ENCODE measurements at places on chromosomes 7 and 10. TPM values are rescaled to one million over a fixed set of nuclear protein-coding genes. Genes with fewer than 3 reads are reported as not detected.

- H3K4me1 ChIP-seq: no peaks in the 10 kb centered on the region
- H3K4me3 ChIP-seq: no peak overlapping the region
- no peaks in the 10 kb centered on the region for H3K27me3 ChIP-seq
Observed at GRCh38 chr7:36440880-36441279, 51.2 kb downstream of the ANLN start.

- H3K4me3 ChIP-seq: no peak overlapping the region
- H3K4me1 ChIP-seq: no peaks in the 10 kb centered on the region
- DNase-seq: no peak
- H3K27ac ChIP-seq: no peak overlapping the region
- no peaks in the 10 kb centered on the region for H3K36me3 ChIP-seq
- H3K27me3 ChIP-seq: no peaks in the 10 kb centered on the region
Observed at GRCh38 chr10:52621635-52622079, 150.9 kb downstream of the MBL2 start.

- no peaks in the 10 kb centered on the region for H3K27me3 ChIP-seq
Observed at GRCh38 chr7:99386584-99387238, 12.2 kb downstream of the ARPC1B start.

- no peaks in the 10 kb centered on the region for H3K4me1 ChIP-seq
- DNase-seq: no peak
Observed at GRCh38 chr7:146683439-146683838, 566.8 kb downstream of the CNTNAP2 start.

DNA sequence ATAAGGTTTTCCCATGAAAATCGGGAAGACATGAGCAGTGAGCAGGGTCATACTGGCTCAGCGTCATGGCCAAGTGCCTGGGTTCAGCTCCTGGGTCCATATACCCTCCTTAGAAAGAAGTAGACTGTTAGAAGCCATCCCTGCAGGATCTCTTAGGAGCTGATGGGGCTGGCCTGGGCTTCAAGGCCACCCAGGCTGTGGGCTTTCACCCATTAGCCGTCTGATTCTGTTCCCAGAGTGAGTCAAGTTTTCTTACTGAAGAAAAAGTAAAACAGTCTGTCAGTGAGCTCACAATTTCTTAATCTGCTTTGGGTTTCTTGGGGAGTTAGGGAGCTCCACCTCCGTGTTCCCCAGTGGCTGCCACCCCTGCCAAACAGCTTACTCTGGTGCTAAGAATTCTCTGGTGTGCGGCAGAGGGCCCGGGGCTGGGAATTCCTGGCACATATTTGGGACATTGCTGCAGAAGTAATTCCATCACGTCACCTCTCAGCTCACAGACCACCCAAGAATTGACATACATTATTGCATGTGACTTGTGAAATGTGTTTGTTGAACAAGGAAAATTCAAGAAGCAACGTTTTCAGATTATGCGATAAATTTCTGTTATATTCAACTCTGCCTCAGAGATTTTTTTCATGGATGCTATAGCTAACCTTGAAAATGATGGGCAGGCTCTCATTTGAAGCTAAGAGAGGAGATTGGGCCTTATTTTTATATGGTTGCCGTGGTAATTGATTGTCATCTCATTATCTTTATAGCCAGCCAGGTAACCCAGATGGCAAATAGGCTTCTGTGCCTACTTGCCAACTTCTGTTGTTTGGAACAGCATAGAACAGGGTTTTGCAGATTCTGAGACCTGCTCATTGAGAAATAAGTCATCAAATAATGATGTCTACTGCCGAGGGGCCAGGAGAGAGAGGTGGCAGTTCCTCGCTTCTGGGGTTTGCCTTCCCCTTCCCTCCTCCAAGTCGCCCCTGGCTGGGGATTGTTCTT, 166.4 kb downstream of the CHN2 start:
- no peaks in the 10 kb centered on the region for H3K4me1 ChIP-seq
- no peak overlapping the region for H3K27ac ChIP-seq
- H3K4me3 ChIP-seq: no peak overlapping the region
- H3K27me3 ChIP-seq: no peaks in the 10 kb centered on the region

GRCh38 chr7:141011443-141011842, 3.3 kb downstream of the MRPS33 start:
- peaks cover 10% of the 10 kb centered on the region for H3K4me1 ChIP-seq
- no peak overlapping the region for H3K27ac ChIP-seq
- no peak for DNase-seq
- peaks cover 30% of the 10 kb centered on the region for H3K36me3 ChIP-seq

DNA sequence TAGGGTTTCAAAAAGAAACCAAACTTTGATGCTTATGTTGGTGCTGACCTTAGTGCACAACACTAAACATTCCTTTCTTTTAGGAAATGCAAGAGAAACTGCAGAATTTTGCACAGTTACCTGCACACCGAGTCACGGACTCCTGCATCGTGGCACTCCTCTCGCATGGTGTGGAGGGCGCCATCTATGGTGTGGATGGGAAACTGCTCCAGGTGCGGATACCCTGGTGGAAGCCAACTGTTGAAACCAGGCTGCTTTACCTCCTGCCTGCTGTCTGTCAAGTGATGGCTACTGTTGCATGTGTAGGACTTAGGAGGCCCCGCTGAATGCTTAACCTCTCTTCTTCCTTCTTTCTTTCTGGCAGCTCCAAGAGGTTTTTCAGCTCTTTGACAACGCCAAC, 11.7 kb downstream of the CASP2 start:
- peaks cover 10% of the 10 kb centered on the region for H3K4me1 ChIP-seq
- peaks cover 15% of the 10 kb centered on the region for H3K36me3 ChIP-seq
- H3K27ac ChIP-seq: no peak overlapping the region
- H3K4me3 ChIP-seq: no peak overlapping the region

GRCh38 chr7:47578579-47579270, 3.2 kb downstream of the TNS3 start:
- no peak overlapping the region for H3K4me3 ChIP-seq
- DNase-seq: no peak
- no peaks in the 10 kb centered on the region for H3K36me3 ChIP-seq
- no peak overlapping the region for H3K27ac ChIP-seq
- no peaks in the 10 kb centered on the region for H3K4me1 ChIP-seq

GRCh38 chr10:127926455-127926854, 19.6 kb downstream of the PTPRE start:
- no peaks in the 10 kb centered on the region for H3K4me1 ChIP-seq
- no peaks in the 10 kb centered on the region for H3K36me3 ChIP-seq
- no peak overlapping the region for H3K27ac ChIP-seq
- H3K4me3 ChIP-seq: no peak overlapping the region
- no peak for DNase-seq

Gene KAZALD1
- total RNA-seq: not detected

Gene CASTOR2
- total RNA-seq: 7.6 TPM

Gene PNLIPRP3
- total RNA-seq: not detected

Measured in T-cell (primary cell).